ENCODE measurements at places on chromosomes 11 and 22. TPM values are rescaled to one million over a fixed set of nuclear protein-coding genes. Genes with fewer than 3 reads are reported as not detected.

- no peak for DNase-seq
Observed at GRCh38 chr11:75589933-75590332, 27.9 kb downstream of the SERPINH1 start.

DNA sequence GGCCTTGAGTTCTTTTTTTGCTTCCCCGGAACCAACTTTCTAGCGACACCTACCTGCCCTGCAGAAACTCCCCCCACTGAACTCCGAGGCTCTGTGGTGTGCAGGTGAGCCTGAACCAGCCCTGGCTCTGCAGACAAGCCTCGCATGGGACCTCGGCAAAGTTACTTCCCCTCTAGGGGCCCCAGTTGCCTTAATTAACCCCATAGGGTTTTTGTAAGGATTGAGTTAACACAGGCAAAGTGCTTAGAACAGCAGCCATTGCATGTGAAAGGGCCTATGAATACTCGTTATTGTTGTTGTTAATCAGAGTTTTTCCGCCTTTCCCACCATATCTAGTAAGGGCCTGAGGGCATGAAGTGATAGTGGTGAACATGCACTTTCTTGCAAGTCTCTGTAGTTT, 12.6 kb upstream of the SYT13 start:
- DNase-seq: no peak

- no peak for DNase-seq
Observed at GRCh38 chr22:38075105-38075825, 8.7 kb downstream of the SLC16A8 start.

Gene SIPA1
- total RNA-seq: 105 TPM

DNA sequence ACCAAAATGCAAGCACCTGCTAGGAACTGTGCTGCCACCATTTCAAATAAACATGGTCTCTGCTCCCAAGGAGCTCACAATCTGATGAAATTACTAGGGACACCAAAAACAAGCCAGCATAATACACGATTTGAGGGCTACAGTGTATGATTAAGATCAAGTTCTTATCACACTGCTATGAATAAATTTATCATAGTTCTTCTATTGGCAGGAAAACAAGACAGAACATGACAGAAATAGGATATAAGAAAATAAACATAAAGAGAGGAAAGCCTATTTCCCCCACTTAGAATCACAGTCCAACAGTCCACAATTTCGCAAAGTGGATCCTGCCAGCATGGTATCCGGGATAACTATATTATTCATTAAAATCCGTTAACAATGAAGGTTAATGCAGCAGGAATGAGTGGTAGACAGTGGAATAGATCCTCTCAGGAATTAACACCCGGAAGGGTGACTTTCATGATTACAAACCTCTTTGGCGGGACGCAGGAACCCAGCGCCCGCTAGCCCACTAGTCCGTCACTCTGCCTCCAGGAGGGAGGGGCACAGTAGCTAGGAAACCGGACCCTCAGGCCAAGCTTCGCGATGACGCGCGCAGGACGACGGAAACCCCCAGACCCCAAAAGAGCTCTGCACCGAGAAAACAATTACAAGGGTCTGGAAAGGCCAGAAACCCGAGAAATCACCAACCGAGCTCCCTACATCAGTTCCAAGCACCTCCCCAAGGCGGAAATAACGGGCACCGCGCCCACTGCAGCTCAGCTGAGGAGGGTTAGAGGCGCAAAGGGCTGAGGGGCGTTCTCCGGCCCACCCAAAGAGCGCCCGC, 607 bp downstream of the CCDC82 start:
- DNase-seq: peak; percentile 18

GRCh38 chr22:43272301-43272700, 70.9 kb downstream of the SCUBE1 start:
- DNase-seq: no peak

Gene SLC22A12
- total RNA-seq: not detected

Gene SEPTIN3
- 9.3 TPM for total RNA-seq

DNA sequence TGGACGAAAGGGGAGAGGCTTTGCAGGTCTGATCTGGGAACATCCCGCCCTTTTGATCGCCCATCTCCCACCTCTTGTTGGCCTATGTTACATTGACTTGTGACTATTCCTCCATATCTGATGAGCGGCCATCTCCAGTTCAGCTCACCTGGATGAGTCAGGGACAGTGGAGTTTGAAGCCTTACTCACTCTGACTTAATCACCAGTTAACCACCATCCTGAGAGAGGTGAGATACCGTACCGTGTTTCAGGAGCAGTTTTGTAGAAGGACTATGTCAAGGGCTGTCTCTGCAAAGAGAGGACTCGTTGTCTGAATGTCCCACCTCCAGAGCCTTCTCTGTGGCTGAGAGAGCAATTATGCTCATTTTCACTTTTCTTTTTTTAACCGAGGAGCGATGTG, 771.7 kb downstream of the NTM start:
- DNase-seq: no peak

Gene GAS2L1
- 29.4 TPM for total RNA-seq

GRCh38 chr11:76592025-76592914, 78.3 kb downstream of the LRRC32 start:
- DNase-seq: no peak

DNA sequence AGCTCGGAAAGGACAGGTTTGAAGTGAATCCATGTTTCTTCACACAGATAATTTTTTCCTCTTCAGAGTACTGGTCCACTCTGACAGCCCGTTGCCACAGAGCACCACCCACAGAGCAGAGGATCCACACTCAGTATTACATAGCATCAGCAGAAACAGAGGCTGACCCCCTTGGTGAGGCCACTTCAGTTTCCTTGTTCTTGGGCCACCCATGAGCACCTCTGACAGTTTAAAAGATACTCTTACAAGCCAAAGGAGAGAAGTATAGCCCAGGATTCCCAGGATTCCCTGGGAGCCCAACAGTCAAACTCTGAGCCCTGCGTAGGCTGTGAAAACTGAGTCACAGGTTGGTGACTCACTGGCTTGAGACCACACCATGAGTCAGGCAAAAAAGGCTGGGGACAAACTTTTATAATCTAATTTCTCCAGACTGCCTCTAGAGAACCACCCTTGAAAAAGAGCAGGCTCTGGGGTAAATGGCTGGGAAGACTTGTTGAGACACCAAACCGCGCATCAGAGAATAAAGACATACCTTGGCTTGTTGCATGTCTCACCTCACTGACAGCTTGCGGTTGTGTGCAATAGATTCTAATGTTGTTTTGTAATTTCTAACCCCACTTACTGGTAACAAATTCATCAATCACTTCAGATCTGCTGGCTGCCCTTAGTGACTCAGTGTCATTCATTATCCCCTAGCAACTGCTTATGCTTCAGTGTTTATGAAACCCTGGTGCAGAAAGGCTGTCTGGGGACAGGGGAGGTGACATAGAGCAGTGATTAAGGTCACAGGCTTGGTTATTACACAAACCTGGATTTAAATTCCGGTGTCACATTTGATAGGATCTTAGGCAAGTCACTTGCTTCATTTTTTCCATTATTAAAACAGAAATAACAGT, 56.9 kb upstream of the PRSS23 start:
- peak; percentile 95 for DNase-seq

Gene GLB1L3
- not detected for total RNA-seq
